ENCODE measurements at places on chromosomes 6 and 20.

- no peak for DNase-seq
These were observed 43.8 kb downstream of the EYA2 start for GRCh38 chr20:46938434-46938833.

- DNase-seq: peak; percentile 81
These were observed 51.7 kb downstream of the CPXM1 start for GRCh38 chr20:2748551-2749342.

- no peak for DNase-seq
These were observed 61.4 kb upstream of the E2F3 start for GRCh38 chr6:20340068-20340848.

GRCh38 chr6:35049900-35050756, 91.0 kb downstream of the TCP11 start:
- DNase-seq: no peak

DNA sequence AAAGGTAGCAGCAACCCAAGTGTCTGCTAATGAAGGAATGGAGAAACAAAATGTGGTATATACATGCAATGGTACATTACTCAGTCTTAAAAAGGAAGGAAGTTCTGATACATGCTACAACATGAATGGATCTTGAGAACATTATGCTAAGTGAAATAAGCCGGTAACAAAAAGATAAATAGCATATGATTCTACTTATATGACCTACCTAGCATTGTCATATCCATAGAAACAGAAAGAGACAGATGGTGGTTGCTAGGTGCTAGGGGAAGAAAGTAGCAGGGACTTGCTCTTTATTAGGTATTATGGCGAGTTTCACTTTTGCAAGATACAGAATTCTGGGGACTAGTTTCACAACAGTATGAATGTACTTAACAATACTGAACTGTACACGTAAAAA, 46.6 kb downstream of the UBR2 start:
- no peak for DNase-seq

DNA sequence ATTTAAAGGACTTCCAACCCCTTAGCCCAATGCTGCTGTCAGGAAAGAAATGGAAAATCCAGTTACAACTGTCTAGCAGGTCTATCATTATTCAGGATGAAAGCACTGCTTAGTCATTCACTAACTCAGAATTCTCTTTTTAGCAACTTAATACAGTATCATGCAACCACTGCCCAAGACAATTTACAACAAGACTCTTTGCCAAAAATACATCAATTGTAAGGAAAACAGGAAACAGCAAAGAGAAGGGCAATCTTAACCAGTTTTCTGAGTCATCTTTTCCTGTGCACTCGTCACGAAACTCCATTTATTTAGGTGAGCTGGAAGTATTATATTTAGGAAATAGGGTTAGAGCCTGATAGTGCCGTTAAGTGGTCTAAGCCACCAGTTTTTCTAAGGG, 1197.7 kb upstream of the CITED2 start:
- DNase-seq: no peak

DNA sequence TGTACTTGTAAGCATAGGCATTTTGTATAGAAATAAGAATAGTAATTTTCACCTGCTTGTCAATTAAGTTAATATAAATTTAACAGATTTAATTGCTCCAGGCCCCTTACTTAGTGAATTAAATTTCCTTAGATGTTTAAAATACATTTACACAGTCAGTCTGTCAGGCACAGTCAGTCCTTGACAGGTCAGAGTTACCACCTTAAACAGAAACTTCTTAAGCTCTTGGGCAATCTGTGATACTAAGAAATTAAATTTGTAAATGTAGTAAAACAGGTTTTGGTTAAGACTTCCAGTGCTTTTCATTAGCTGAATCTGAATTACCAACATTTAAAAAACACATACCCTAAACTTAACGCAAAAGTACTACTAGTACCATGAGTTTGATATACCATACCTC, 15.9 kb downstream of the PTPRA start:
- no peak for DNase-seq

GRCh38 chr6:41531591-41532582, 14.3 kb upstream of the FOXP4 start:
- peak; percentile 20 for DNase-seq

- no peak for DNase-seq
These were observed 47.9 kb downstream of the CEP57L1 start for GRCh38 chr6:109143191-109143590.
